Stomach (tissue), 19 donors: ENCODE measurements at places on chromosomes 2 and 18. TPM values are rescaled to one million over a fixed set of nuclear protein-coding genes. Genes with fewer than 3 reads are reported as not detected.

The CCT4 gene
- total RNA-seq, result 61.6 TPM

The MATN3 gene
- 7.0 TPM for total RNA-seq

The GKN1 gene
- 7,706 TPM for total RNA-seq

The SPP2 gene
- not detected for total RNA-seq

The WNT10A gene
- not detected for total RNA-seq

The NTSR2 gene
- not detected for total RNA-seq

The ZNF397 gene
- 45.5 TPM for total RNA-seq
